ENCODE measurements at places on chromosomes 5 and 9.
A peak's percentile ranks its signal among the peaks of the same experiment; 100 is the strongest.

DNA sequence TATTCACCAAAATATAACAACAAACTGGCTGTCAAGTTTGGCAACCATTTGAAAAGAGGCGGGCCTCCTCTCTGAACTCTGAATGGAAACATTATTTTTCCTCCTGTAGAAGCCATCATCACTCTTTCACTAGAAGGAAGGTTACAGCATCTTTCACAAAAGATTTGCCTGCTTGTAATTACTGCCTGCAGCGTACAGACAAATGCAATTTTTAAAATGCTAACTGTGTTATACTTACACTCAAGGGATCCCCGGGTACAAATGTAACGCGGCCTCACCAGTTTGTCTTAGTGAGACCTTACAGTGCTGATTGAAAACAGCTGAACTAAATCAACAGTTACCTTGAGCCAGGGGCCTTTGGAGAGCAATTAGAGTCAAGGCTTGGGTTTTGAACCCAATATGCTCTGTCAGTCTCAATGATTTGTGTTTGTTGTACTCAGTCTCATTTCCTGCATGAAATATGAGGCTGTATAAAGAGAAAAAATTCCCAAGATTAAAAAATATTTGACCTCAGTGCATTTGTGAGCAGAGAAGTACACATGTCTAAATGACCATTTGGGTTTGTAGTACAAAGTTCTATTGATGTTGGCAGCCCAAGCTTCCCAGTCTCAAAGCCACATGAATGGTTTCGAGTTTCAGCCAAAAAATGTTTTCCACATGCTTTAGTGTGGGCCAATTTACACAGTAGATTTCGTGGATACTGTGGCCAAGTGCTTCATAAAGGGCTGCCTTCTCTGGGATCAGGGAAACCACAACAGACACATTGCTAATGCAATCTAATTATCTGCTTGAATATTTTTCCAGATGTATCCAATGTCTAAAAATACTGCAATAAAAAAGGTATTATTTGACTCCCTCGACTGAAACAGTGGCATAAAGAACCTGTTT lies 500.0 kb downstream of the SPATA31D1 start:
- DNase-seq: peak; percentile 43

DNA sequence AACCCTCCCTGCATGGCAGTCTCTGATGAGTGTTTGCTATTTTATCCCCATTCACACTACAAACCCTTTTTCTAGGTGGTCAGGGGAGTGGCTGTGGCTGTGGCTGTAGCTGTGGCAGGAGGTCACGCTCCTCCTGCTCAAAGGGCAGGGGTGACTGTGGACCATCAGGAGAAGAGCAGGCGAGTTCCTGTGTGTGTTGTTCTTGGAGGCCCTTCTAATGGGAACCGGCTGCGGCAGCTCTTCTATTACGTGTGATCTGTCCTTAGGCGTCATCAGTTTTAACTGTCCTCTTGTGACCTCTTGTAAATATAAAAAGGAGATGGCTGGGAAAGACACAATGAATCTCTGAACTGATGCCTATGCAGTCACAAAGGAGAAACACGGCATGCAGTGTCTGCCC lies 65.1 kb downstream of the ANKH start:
- no peak for DNase-seq

DNA sequence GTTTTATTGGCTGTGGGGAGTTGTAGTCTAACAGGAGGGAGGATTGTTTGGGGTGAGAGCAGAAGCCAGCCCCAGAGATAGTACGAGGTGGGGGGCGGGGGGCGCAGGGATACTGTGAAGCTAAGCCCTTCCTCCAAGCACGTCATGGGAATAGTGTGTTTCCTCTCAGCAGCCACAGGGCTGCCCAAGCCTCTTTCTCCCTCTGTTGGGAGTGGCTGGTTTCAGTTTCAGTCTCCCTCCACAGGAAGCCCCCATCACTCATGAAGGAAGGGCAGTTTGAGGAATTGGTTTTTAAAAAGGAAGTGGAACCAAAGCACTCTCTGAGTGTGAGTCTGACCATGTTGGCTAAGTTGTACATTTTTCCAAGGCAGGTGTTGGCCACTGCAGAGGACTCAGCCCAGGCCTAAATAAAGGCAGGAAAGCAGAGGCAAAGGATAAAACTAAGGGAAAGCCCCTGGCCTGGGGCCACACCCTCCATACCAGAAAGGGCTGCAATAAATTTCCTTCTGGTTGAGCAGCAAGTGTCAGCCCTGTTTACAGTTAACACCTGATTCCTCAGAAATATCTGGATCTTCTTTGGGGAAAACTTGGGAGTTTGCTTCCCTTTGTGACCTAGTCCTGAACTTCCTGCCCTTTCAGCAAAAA lies 3.2 kb downstream of the RAB24 start:
- no peak for DNase-seq

GRCh38 chr5:322281-322941 lies 897 bp downstream of the AHRR start:
- DNase-seq: peak; percentile 46
